ENCODE measurements at places on chromosomes 13 and 19. TPM values are rescaled to one million over a fixed set of nuclear protein-coding genes. Genes with fewer than 3 reads are reported as not detected.

DNA sequence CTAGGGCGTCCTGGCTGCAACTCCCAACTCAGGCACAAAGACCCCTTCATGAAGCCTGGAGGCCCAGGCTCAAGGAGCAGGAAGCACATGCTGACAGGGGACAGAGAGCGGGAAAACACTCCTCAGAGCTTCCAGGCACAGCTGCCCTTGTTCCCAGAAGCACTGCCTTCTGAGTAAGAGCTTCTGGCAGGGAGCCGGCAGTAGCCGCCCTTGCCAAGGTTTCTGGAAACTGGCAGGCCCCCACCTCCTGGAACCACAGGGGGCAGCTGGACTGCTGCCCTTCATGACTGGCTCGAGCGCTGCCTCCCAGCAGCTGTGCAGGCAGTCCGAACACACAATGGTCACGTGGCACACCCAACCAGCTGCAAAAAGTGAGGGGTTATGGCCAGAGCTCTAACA is 33.6 kb upstream of the EPHX3 start:
- no peaks in the 10 kb centered on the region for H3K27me3 ChIP-seq
- H3K27ac ChIP-seq = peak overlapping the region; percentile 77
- peaks cover 77% of the 10 kb centered on the region for H3K4me1 ChIP-seq
- peak overlapping the region; percentile 2 for H3K4me3 ChIP-seq
- DNase-seq = peak; percentile 96

GRCh38 chr19:45079911-45080370 is 881 bp downstream of the GEMIN7 start:
- H3K4me3 ChIP-seq = peak overlapping the region; percentile 85
- H3K27ac ChIP-seq = no peak overlapping the region
- H3K27me3 ChIP-seq = no peaks in the 10 kb centered on the region
- peaks cover 19% of the 10 kb centered on the region for H3K36me3 ChIP-seq
- DNase-seq = no peak

DNA sequence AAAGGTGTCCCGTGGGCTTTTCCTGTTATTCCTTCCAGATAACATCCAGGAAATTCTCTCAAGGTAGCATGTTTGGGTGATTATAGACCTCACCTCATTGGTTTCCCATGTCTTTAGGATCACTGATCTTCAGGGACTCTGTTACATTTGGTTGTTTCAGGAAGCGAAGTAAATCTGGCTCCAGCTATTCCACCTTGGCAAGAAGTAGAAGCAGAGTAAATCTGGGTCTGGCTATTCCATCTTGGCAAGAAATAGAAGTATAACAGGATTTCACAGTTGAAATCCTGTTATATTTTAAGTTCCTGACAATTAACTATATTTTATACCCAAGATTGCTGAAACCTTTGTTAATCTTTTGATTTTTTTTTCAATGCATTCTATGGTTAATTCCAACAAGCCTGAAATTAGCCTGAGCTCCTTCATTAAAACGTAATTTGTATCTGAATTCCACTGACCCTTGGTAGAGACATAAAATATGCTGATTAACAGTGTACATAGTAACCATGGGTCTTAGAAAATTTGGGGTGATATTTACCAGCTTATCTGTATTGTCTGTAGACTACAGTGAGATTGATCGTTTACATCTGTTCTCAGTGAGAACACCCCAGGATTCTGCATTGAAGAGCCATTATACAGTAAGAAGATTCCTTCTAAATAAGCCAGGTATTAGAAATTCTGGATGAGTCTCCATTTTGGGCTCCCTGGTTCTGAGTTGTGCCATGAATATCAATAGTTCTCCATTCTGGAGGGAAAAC is 267.6 kb upstream of the SLITRK6 start:
- H3K27ac ChIP-seq = no peak overlapping the region
- no peak for DNase-seq
- H3K4me1 ChIP-seq = no peaks in the 10 kb centered on the region
- H3K36me3 ChIP-seq = no peaks in the 10 kb centered on the region

GRCh38 chr19:14370169-14370939 is 10.9 kb upstream of the ADGRE5 start:
- no peaks in the 10 kb centered on the region for H3K27me3 ChIP-seq
- DNase-seq = no peak
- peak overlapping the region; percentile 80 for H3K27ac ChIP-seq
- H3K36me3 ChIP-seq = no peaks in the 10 kb centered on the region
- H3K4me3 ChIP-seq = no peak overlapping the region
- H3K4me1 ChIP-seq = peaks cover 42% of the 10 kb centered on the region

DNA sequence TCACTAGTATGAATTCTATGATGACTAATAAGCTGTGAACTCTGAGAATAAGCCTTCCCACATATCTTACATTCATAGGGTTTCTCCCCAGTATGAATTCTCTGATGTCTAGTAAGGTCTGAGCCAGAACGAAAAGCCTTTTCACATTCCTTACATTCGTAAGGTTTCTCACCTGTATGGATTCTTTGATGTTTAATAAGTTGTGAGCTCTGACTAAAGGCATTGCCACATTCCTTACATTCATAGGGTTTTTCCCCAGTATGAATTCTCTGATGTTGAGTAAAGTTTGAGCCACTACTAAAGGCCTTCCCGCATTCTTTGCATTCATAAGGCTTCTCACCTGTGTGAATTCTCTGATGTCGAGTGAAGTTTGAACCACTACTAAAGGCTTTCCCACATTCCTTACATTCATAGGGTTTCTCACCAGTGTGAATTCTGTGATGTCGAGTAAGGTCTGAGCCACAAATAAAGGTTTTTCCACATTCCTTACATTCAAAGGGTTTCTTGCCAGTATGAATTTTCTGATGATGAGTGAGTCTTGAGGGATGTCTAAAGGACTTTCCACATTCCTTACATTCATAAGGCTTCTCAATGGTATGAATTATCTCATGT is 30.7 kb upstream of the ZFP82 start:
- no peak for DNase-seq
- H3K36me3 ChIP-seq = peaks cover 78% of the 10 kb centered on the region
- no peak overlapping the region for H3K4me3 ChIP-seq
- H3K4me1 ChIP-seq = no peaks in the 10 kb centered on the region

DNA sequence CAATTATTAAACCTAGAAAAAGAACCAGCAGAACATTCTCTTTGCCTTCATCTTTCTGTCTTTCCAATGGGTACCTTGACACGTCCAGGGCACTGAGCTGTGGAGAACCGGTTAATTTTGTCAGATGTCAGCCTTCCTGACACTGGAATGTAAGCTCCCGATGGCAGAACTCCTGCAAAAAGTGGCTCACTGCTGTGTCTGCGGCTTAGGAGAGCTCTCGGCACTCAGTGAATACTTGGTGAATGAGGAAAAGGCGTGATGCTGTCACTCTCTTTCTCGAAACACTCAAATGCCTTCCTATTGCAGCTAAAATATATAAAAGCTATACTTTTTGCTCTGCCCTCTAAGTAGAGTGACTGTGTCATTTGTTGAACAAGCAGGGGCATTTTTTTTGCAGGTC is 17.6 kb downstream of the CEBPA start:
- no peaks in the 10 kb centered on the region for H3K4me1 ChIP-seq
- H3K36me3 ChIP-seq = no peaks in the 10 kb centered on the region
- no peaks in the 10 kb centered on the region for H3K27me3 ChIP-seq
- H3K27ac ChIP-seq = no peak overlapping the region
- H3K4me3 ChIP-seq = no peak overlapping the region
- DNase-seq = no peak

DNA sequence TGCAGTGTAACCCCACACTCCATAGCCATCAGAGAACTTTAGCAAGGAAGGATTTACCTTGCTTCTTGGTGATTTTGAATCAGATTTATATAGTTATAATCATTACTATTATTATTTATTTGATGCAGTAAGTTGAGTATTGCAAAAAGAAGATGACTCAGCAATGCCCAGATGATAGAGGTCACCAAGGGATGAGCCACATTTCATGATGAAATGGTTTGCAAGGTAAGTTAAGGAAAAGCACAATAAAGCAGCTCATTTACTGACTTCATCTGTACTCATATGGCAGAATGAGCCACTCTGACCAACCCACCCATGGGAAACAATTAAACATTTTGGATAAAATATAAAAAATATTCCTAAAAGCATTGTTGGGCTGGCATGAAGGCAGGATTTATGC is 59.1 kb downstream of the AKAP11 start:
- no peaks in the 10 kb centered on the region for H3K27me3 ChIP-seq
- no peak for DNase-seq
- H3K27ac ChIP-seq = no peak overlapping the region
- no peak overlapping the region for H3K4me3 ChIP-seq
- no peaks in the 10 kb centered on the region for H3K4me1 ChIP-seq

DNA sequence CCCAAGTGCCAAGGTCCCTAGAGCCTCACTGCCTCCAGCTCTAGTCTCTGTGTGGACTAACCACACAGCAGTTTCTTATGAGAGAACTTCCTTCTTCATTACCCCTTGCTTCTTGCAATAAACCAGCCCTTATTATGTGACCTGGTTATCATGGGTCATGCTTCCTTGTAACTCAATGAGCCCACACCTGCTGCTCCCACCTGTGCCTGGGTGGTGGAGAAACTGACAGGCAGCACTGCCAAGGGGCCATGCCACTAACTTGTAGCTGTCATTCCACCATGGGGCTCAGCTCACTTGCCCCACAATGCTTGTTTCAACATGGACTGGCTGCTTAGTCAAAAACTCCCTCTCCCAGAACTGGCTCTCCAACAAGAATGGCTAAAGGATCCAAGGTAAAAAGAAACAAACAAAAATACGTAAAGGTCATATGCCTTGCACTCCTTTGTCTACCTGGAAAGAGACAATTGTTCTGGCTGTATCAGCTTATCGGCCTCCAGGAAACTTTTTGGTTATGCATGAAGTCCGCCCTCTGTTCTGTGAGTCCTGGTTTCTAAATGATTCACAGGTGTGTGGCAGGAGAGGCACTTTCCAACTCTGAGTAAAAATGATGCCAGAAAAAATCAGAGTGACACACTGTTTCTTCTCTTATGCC is 446.4 kb downstream of the COG6 start:
- no peaks in the 10 kb centered on the region for H3K4me1 ChIP-seq
- H3K36me3 ChIP-seq = no peaks in the 10 kb centered on the region
- no peak for DNase-seq
- no peak overlapping the region for H3K4me3 ChIP-seq
- no peak overlapping the region for H3K27ac ChIP-seq

GRCh38 chr19:45352471-45352870 is 11.9 kb downstream of the KLC3 start:
- H3K4me1 ChIP-seq = no peaks in the 10 kb centered on the region
- no peak overlapping the region for H3K27ac ChIP-seq
- H3K36me3 ChIP-seq = peaks cover 53% of the 10 kb centered on the region
- DNase-seq = no peak
- H3K4me3 ChIP-seq = no peak overlapping the region
- H3K27me3 ChIP-seq = no peaks in the 10 kb centered on the region

GRCh38 chr13:35961461-35962220 is 169.5 kb downstream of the DCLK1 start:
- H3K27me3 ChIP-seq = no peaks in the 10 kb centered on the region
- H3K4me1 ChIP-seq = peaks cover 57% of the 10 kb centered on the region
- no peak for DNase-seq
- H3K4me3 ChIP-seq = no peak overlapping the region
- no peak overlapping the region for H3K27ac ChIP-seq

SYNGR4 gene
- total RNA-seq = not detected

EGLN2 gene
- total RNA-seq = 94.7 TPM

TMPRSS9 gene
- 0.17 TPM for total RNA-seq

NXNL1 gene
- not detected for total RNA-seq

C19orf53 gene
- total RNA-seq = 168 TPM
